Activated CD4-positive, alpha-beta T cell treated with anti-CD3 and anti-CD28 coated beads for 1 hour (primary cell): ENCODE measurements at places on chromosomes 12 and 14.

DNA sequence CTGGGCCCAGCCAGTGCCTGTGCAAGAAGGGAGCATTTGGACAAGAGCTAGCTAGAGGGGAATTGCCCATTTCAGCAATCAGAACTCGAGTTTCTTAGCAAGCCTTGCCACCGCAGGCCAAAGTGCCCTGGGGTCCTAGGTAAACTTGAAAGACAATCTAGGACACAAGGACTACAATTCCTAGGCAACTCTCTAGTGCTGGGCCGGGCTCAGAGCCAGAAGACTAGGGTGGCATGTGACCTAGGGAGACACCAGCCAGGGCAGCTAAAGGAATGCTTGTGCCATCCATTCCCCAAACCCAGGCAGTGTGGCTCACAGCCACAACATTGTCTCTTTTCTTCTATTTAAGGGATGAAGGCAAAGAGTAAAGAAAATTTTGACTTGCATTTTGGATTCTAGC lies 205.0 kb downstream of the BMP4 start:
- no peak for DNase-seq

DNA sequence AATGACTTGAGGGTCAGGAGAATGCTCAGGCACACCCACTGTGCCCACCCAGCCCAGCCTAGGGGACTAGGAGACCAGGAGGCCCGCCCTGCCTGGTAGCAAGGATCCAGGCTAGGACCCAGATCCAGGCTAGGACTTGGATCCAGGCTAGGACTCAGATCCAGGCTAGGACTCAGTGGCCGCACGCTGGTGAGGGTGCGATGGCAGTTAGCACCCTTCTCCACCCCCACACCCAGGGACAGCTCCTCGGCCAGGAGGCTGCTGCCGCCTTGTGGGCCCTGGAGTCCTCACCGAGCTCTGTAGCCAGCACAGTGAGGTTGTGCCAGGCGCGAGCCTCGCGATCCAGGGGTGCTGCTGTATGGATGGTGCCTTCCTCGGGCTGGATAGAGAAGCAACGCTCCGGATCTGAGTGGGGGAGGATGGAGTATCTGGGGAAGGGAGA lies 5.1 kb downstream of the CDH24 start:
- DNase-seq = no peak

DNA sequence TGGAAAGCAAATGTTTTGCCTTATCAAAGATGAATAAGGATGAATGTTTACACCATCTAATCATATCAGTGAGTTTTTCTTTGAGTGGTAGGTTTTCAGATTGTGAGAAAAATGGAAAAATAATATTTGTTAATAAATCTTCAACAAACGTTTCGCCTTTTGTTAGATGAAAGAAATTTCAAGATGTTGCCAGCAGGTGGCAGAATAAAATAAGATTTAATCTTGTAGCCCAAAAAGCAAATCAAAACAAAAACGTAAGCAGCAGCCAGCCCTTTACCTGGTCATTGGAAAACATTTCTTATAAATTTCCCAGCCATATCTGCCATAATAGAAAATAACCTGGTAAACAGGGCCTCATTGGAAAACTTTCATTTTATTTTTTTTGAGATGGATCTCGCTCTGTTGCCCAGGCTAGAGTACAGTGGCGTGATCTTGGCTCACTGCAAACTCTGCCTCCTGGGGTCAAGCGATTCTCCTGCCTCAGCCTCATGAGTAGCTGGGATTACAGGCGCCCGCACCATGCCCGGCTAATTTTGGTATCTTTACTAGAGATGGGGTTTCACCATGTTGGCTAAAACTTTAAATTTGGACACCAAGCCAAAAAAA lies 15.4 kb upstream of the TMEM120B start:
- no peak for DNase-seq

DNA sequence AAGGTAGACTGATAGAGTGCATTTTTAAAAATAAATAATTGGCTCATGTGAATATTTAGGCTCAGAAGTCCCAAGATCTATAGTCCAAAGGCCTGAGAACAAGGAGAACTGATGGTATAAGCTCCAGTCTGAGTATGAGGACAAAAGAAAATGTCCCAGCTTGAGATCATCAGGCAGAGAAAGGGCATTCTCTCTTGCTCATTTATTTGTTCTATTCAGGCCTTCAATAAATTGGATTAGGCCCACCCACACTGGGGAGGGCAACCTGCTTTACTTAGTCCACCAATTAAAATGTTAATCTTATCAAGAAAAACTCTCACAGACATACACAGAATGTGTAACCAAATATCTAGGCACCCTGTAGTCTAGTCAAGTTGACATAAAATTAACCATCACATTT lies 644.4 kb upstream of the MDGA2 start:
- DNase-seq = no peak

DNA sequence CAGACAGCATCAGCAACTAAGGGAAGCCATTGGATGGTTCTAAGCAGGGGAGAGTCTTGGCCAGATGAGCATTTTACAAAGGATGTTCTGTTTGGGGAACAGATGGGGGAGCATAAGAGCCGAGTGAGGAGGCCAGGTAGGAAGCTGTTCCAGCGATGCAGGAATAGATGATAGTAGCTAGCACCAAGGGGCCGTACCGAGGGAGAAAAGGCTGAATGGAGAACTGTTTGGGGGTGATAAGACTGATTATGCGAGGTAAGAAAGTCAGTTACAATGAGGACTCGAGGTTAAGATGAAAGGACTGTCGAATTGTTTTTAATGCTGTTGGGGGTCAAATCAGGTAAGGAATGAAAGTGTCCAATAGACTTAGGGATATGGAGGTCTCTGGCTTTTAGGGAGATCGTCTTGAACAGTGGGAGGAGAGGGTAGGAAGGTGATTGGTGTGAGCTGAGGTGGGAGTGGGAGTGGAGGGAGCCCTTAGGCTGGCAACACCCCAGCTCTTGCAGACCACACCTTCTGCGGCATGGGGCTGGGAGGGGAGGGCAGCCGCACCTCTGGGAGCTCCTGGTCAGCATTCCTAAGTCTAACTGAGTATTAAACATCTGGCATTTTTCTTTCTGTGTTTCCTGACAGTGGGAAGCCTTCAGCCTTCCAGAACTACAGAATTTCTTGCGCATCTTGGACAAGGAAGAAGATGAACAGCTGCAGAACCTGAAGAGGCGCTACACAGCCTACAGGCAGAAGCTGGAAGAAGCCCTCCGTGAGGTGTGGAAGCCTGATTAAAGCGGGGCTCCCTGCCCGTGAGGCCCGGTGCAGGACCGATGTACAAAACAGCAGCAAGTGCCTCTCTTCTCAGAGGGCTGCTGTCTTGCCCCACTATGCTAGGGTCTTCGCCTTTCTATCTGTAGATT lies 64.8 kb downstream of the GNS start:
- DNase-seq = no peak

DNA sequence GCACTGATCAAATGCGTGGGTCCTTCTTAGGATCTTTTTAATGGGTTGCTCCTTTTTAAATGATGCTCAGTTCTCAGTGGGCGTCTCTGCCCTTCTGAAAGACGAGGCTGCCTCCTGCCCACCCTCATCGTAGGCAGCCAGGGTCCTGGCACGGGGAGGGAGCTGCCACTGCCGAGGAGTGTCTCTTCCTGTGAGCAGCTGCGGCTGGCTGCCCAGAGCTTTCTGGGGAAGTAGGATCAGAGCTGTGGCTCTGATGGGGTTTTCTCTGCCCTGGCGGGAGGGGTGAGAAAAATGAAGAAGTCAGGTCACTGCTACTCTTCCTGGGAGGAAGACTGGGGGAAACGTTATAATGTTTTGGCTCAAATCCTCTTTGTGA lies 31.1 kb upstream of the BEGAIN start:
- DNase-seq = no peak

DNA sequence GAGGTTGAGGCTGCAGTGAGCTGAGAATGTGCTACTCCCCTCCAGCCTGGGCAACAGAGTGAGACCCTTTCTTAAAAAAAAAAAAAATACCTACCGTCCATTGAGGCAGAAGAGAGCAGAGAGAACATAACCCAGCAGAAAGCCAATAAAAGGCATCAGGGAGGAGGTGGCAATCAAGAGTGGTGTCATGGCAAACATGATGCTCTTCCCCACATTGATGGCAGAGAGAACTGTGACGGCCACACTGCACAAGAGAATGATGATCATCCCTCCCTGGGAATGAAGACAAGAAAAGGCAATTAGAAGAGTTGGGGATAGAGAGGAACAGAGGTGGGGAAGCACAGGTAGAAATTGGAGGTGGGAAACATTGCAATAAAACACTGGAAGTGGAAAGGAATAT lies 12.1 kb downstream of the SRSF5 start:
- no peak for DNase-seq

DNA sequence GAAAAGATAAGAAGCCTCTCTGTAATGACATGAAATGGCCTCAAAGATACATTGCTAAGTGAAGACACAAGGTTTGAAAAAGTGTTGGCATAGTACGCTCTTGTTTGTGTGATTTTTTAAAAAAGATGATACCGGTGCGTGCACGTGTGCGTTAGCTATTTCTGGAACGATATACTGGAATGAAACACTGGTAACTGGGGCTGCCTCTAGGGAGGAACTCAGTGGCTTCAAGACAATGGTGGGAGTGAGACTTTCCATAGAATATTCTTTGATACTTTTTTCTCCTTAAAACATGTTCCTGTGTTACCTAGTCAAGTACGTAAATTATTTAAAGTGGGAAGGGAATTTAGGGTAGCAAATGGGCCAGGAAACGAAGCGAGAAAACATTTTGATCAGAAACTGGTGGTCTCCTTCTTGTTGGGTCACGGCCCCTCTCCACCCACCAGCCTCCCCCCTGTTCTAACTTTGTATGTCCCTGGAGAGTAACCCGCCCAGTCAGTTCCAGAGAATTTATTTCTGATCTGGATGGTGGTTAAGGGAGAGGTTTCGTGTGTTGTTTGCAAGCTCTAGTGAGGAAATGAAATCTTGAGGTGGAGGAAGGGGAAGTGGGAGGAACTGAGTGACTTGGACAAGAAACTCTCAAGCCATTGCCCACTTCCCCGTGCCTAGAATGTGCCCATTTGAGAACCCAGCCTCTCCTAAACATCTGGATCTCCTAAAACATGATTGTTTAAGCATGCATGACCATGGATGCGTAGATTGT lies 6.6 kb downstream of the FGF6 start:
- no peak for DNase-seq

- DNase-seq = no peak
Observed at GRCh38 chr12:107801150-107801549, 26.6 kb downstream of the ASCL4 start.

DNA sequence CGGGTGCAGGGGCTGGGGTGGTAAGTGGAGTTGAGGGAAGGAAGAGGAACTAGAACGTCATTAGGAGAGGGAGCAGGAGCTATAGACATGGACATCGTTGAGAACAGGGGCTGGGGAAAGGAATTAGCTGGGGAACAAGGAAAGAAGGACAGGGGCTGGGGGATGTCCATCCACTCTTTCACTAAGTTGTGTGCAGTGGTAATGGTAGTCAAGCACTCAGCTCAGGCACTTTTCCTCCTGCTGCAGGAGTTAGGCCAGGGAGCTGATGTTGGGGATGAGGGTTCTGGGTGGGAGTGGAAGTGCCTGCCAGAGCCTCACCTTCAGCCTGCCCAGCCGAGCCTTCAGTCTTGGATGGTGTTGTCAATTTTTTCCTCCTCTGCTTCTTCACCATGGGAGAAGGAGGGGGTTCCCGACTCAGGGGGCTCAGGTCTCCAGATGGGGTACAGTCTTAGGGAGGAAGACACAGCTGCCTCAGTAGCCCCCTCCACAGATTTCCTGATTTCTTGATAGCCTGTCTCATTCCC lies 9.2 kb downstream of the AGAP2 start:
- DNase-seq = no peak

- no peak for DNase-seq
Observed at GRCh38 chr14:91835197-91835919, 32.0 kb downstream of the TC2N start.

DNA sequence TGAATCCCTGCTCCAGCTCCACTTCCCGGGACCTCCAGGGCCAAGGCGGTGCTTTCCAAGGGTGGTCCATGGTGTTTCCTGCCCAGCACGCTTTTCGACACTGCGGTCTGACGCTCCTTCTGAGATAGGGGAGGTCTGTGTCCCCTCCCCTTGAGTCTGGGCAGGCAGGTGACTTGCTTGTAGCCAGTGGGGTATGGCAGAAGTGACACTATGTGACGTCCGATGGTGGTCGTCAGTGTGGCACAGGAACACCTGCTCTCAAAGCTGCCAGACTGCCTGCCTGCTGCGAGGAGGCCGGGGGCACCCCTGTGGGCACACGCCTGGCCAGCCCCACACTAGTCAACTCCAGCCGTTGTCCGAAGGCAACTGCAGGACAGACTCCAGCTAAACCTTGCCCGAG lies 16.0 kb upstream of the TRAF3 start:
- DNase-seq = no peak

GRCh38 chr12:83920821-83921547 lies 991.6 kb downstream of the SLC6A15 start:
- no peak for DNase-seq

- DNase-seq = no peak
Observed at GRCh38 chr14:99749142-99749541, 44.1 kb upstream of the EML1 start.

DNA sequence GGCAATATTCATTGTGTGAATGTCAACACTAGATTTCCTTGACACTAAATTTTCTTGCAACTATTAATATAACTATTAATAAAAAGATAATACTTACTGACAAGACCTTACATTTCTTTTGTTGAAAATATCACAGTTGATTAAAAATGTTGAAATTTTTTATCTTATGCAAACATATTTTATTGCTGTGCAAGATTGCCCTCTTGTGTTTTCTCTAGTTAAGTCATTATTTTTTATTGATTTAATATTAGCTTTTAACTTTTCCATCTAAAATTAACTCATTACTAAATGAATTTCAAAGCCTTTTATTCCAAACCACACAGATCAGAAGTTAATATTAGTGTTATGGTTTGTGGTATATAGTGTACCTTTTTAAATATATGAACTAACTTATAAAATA lies 11.7 kb upstream of the NAA30 start:
- no peak for DNase-seq

DNA sequence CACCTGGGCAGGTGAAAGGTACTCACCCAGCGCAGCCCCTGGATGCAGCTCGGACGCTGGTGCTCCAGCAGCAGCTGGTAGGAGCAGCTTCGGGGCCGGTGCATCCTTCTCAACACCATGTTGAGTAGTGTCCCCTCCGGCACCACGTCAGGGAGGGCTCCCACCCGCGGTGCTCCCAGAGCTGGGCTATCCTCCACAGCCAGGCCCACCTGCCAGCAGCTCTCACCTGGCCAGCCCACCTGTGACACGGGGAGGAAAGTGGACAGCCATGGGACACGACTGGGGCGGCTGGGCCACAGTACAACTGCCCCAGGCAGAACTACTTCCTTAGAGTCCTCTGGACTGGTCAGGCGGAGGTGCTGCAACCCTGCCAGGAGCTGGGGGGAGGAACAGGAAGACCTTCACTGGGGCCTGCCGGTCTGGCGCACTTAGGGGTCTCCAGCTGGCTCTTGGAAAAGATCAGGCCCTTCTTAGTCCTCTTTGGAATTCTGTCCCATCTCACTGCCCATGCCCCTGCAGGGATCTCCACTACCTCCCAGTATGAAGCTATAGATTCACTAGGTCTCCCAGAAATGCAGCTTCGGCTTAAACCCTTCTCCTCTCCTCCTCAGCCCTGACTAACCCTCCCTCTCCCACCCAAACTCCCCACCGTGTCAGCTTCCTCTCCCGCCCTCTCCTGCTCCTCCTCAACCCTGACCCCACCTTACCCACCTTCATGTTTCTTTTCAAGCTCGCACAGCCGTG lies 668 bp downstream of the RAPGEF3 start:
- no peak for DNase-seq
